ENCODE measurements at places on chromosomes 5 and 9.

- H3K4me3 ChIP-seq = no peak overlapping the region
- DNase-seq = no peak
- H3K4me1 ChIP-seq = peaks cover 5% of the 10 kb centered on the region
Measured at GRCh38 chr5:140923601-140924000, 2.5 kb upstream of the PCDHAC1 start.

DNA sequence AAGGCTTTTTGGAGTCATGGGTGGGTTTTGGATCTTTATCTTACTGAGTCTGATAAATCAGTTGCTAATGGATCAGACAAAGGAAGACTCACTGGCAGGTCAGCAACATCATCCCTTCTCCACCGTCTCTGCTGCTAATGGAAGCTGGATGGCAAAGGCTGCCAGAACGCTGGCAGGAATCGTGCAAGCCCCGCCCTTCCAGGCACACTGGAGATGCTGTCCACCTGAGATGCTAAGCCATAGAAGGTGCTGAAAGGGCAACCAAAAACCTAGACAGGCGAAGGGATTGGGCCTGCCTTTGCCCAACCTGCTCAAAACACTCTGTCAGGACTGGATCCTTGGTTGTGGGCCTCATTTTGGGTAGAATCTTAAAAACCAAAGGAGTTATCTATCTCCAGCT lies 139.5 kb upstream of the FSTL4 start:
- H3K27ac ChIP-seq = no peak overlapping the region

GRCh38 chr5:43045236-43045635 lies 5.1 kb upstream of the ANXA2R start:
- peaks cover 10% of the 10 kb centered on the region for H3K4me1 ChIP-seq
- H3K27ac ChIP-seq = no peak overlapping the region
- no peak for DNase-seq
- no peak overlapping the region for H3K4me3 ChIP-seq
- H3K36me3 ChIP-seq = no peaks in the 10 kb centered on the region

GRCh38 chr5:154595662-154596061 lies 117.6 kb upstream of the HAND1 start:
- H3K27me3 ChIP-seq = peaks cover 4% of the 10 kb centered on the region
- no peaks in the 10 kb centered on the region for H3K4me1 ChIP-seq
- no peak for DNase-seq
- no peak overlapping the region for H3K4me3 ChIP-seq
- no peak overlapping the region for H3K27ac ChIP-seq
- H3K36me3 ChIP-seq = no peaks in the 10 kb centered on the region

DNA sequence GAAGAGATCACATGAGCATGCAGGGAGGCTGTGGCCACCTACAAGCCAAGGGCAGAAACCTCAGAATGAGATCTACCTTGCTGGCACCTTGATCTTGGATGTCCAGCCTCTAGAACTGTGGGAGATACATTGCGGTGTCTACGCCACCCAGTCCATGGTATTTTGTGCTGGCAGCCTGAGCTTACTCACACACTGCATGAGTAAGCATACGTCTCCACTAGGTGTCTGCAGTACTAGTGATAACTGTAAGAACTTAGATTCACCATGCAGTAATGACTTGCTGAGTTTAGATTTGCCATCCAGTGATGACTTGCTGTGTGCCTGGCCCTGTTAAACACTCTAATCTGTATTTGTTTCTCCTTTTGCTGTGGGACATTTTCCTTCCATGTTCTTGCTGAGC lies 417.7 kb downstream of the GADD45G start:
- no peaks in the 10 kb centered on the region for H3K4me1 ChIP-seq
- H3K27me3 ChIP-seq = no peaks in the 10 kb centered on the region
- H3K36me3 ChIP-seq = no peaks in the 10 kb centered on the region
- H3K4me3 ChIP-seq = no peak overlapping the region
- H3K27ac ChIP-seq = no peak overlapping the region

GRCh38 chr5:150489360-150490295 lies 18.3 kb upstream of the NDST1 start:
- H3K27ac ChIP-seq = no peak overlapping the region
- H3K36me3 ChIP-seq = no peaks in the 10 kb centered on the region

DNA sequence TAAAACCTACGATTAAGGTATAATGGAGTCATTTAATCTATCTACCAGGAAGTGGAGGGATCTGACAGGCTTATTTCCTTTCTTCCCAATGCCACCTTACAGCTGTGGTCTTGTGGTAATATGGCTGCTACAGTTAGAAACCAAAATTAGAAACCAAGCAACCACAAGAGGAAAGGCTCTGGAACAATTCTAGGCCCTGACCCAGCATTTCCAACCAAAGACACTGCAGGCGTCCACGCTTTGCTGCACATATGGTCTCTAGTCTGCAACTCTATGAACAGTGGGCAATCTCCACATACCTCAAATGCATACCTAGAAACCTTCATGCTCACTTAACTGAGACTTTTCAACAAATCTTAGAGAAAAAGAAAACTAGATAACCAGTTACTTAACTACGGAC lies 339.1 kb downstream of the NFIB start:
- H3K36me3 ChIP-seq = no peaks in the 10 kb centered on the region
- no peaks in the 10 kb centered on the region for H3K27me3 ChIP-seq
- H3K27ac ChIP-seq = no peak overlapping the region
- no peak for DNase-seq
- H3K4me3 ChIP-seq = no peak overlapping the region
- no peaks in the 10 kb centered on the region for H3K4me1 ChIP-seq

DNA sequence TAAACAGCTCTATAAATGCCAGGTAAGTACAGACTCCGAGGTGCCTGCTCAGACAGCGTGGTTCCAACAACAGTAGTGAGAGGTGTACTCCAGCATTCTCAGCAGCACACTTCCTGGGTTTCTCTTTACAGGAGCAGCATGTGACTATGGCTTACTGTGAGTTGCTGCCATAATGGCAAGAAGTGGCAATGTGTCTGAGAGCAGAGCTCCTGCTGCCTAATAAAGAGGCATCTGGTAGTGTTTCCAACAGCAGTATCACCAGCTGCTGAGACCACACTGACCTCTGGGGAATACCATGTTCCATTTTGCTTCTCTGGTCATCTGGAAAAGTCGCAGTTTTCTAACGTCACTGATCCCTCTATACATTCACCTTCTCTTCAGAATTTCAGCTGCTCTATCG lies 398.2 kb downstream of the SLCO4C1 start:
- no peak overlapping the region for H3K4me3 ChIP-seq
- DNase-seq = no peak
- no peaks in the 10 kb centered on the region for H3K36me3 ChIP-seq

DNA sequence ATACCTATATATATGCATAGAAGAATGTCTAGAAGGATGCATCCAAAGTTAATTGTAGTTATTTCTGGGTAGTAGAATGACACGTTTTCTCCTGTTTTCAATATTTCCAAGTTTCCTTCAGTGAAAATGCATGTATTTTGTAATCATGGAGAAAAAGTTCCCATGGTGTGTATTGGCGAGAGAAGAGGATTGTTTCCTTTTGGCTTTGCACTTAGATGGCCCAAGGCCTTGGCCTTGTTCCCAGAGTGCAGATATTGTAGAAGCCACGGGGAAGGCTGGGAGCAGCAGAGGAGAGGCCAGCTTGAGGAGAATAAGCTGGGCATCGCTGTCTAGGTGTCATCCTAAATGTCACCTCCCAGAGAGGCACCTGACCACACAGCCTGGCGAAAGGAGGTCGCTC lies 44.0 kb downstream of the IRF1 start:
- H3K27me3 ChIP-seq = no peaks in the 10 kb centered on the region
- H3K36me3 ChIP-seq = peaks cover 19% of the 10 kb centered on the region
- DNase-seq = no peak
- peaks cover 36% of the 10 kb centered on the region for H3K4me1 ChIP-seq
- H3K27ac ChIP-seq = no peak overlapping the region

DNA sequence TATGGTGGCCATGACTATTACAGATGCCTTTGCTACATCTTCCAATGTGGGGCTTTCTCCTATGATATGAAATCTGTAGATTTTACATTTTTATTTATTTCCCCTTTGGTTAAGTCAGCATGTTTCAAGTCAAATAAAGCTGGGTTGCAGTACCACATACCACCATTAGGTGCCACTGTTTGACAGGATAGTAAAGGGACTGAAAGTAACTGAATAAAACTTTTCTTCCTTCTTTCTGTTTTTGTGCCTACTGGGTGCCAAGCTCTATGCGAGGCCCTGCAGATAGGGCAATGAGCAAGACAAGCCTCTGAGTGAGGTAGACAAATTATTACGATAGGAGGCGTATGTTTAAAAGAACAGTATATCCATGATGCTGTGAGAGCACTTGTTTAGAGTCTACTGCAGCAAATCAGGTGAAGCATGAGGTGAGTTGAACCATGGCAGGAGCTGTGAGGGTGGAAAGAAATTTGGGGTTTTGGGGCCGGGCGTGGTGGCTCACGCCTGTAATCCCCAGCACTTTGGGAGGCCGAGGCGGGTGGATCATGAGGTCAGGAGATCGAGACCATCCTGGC lies 64.8 kb downstream of the GDNF start:
- H3K27ac ChIP-seq = no peak overlapping the region
- H3K4me3 ChIP-seq = no peak overlapping the region
- H3K36me3 ChIP-seq = no peaks in the 10 kb centered on the region
- no peaks in the 10 kb centered on the region for H3K27me3 ChIP-seq

DNA sequence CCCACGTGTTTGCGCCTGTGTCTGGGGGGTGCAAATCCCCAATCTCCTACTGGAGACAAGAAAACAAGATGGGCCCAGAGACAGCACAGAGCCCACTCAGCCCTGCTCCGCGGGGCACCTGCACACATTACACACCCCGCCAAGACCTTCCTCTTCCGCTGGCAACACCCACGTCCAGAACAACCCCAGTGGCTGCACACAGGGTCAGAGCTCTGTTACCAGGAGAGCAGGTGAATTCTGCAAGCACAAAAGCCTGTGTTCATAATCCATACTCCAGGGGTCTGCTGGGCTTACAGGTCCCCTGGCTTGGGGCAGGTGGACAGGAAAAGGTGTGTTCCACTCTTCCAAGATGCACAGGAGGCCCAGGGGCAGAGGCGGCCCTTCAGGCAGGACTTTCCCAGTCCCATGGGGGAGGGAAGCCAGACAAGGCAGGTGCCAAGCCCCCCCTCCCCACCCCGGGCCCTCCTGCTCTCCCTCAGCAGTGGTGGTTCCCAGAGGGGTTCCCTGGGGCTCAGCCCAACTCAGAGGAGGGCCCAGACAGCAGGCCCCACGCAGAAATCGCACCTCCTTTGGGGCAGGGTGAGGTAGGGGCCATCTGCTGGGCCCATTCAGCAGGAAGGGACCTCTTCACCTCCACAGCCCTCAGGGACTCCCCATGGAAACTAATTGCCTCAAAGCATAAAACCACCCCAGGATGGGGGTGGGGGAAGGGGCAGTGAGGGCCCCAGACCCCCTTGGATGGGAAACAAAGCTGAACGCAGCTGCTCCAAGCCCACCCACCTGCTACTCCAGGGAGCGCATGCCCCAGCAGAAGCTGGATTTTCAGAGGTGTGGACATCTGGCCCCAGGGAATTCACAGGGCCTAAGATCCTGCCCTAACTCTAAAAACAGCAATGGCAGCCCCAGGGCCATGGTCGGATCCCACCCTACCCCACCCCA lies 105.3 kb downstream of the VAV2 start:
- H3K27ac ChIP-seq = no peak overlapping the region
- H3K36me3 ChIP-seq = no peaks in the 10 kb centered on the region
- no peak overlapping the region for H3K4me3 ChIP-seq
- no peaks in the 10 kb centered on the region for H3K4me1 ChIP-seq
- H3K27me3 ChIP-seq = no peaks in the 10 kb centered on the region

DNA sequence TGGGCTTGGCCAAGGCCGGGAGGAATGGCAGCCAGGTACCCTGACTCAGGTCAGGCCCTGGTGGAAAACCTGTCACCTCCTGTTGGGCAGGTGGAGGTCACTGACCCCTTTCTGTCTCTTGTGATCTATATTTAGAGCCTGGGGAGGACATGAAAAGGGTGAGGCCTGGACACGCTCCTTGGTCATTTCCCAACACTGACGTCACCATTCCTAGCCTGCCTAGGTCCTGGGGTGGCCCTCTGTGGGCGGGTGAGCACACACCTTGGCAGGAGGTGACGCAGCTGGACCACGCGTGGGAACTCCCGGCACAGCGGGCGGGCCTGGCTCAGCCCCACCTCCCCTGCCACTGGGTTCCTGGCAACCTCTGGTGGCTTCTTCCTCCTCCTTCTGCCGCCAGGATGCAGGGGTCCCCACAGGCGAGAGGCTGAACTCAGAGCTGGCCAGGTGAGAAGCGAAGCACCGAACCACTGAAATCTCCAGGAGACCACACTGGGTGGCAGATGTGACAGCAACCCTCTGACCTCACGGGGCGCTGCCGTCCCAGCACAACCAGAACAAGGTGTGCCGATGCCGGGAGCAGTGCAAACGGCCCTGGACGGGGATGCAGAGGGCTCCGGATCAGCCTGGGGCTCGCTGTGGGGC lies 6.4 kb upstream of the RALGDS start:
- H3K4me3 ChIP-seq = peak overlapping the region; percentile 23
- DNase-seq = peak; percentile 66
- H3K36me3 ChIP-seq = no peaks in the 10 kb centered on the region
- H3K27me3 ChIP-seq = no peaks in the 10 kb centered on the region

DNA sequence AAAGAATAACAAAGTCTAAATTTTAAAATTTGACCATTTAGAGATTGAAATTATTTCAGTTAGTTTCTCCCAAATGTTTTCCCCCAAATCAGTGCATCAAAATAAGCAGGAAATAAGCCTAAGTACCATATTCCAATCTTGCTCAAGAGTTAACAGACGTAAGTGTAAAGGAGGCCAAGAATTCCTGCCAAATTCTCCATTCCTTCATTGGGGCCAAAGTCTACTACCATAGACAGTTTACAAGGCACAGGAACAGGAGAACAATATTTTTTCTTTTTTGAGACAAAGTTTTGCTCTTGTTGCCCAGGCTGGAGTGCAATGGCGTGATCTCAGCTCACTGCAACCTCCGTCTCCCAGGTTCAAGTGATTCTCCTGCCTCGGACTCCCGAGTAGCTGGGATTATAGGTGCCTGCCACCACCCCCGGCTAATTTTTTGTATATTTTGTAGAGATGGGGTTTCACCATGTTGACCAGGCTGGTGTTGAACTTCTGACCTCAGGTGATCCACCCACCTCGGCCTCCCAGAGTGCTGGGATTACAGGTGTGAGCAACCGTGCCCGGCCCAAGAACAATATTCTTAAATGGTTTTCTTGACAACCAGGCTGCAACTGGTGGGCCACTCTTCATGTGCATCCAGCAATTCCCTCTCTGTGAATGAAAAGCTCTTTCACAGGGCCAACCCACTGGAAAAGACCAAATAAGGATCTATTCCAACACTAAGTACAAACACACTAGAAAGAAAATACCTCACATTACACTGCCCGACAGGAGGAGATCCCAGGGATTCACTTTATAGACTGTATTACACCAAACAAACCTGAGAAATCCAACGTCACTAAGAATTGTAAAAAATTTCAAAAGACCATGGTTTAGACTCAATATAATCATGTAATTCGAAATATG lies 127.7 kb downstream of the MAPKAP1 start:
- no peak for DNase-seq
- H3K27ac ChIP-seq = no peak overlapping the region
- H3K4me3 ChIP-seq = no peak overlapping the region
- H3K36me3 ChIP-seq = peaks cover 5% of the 10 kb centered on the region
- H3K27me3 ChIP-seq = no peaks in the 10 kb centered on the region
- H3K4me1 ChIP-seq = no peaks in the 10 kb centered on the region

DNA sequence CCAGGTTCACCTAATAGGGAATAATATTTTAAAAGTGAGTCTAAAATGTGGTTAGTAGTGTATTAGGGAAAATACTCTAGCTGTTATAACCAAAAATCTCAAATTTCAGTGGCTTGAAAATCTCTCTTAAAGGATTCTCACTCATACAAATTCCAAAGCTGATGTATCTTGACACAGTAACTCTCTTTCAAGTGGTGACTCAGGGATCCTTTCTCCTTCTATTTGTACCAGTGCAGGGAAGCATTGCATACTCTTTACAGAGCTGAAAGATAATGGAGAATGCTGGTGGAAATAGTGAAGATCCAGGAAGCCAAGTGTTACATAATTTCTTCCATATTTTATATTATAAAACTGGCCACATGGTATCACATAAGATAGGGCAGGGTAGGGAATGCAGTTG lies 560.2 kb upstream of the CDH9 start:
- H3K36me3 ChIP-seq = no peaks in the 10 kb centered on the region
- no peak for DNase-seq
- no peak overlapping the region for H3K27ac ChIP-seq
- no peak overlapping the region for H3K4me3 ChIP-seq

Measured in effector memory CD4-positive, alpha-beta T cell (primary cell).